Activated CD8-positive, alpha-beta memory T cell treated with anti-CD3 and anti-CD28 coated beads, Interleukin-2, amount 50 U/mL, for 4 hours (primary cell): ENCODE measurements at places on chromosomes 16 and 17.
A peak's percentile ranks its signal among the peaks of the same experiment; 100 is the strongest.

GRCh38 chr17:64403881-64404460 is 13.3 kb upstream of the PECAM1 start:
- no peak for DNase-seq

DNA sequence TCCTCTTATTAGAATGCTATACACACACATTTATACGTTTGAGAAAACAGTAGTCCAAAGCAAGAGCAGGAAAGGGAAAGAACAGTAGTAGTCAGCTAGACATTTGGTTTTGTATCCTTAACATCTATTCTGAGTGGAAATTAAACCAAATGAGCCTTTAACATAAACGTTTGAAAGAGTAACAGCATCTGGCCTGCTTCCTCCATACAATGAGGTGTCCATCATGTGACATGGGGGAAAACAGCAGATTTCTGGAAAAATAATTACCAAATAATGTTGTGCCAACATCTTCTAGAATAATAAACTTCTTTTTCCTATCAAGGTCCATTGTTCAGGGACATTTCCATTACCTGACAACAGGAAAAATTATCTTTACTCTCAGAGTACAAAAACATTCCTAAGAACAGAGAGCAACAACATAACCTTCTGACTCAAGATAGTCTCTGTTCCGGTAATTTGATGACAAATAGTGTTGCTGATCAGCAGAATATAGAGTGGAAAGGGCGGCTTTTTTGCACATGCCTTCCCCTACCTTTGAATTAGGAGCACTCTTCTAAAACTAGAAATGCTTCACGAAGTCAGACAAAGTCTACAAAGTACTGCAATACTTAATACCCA is 20.2 kb downstream of the CYTH1 start:
- DNase-seq: no peak

DNA sequence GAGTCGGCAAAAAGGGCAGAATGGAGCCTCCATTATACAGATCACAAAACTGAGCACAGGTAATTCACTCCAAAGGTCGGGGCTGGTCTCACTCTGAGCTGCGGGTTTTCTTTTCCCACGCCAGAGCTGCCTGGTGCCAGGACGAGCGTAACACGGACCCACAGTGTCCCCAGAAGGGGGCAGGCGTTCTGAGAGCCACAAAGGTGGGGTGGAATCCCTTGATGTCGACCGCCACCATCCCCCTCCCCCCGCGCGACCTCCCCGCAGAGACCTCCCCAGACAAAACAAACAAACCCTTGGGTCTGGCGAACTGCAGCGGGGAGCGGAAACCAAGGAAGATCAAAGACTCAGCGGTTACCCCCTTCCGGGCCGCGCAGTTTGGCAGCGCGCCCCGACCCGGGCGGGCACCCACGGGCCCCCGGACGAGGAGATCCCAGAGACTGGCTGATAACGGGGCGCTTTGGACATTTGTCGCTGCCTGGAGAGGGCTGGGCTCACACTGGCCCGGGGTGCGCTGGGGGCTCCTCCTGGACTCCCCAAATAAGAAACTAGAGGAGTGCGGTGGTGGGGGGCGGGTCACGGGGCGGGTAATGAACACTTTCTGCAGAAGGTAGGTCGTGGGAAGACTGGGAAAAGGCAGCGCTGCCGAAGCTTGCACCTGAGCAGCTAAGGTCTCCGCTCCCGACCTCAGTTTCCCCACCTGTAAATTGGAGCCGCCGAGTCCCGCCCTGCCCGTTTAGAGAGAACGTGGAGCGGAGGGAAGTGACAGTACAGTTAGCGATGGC is 664 bp upstream of the NKD1 start:
- peak; percentile 75 for DNase-seq

DNA sequence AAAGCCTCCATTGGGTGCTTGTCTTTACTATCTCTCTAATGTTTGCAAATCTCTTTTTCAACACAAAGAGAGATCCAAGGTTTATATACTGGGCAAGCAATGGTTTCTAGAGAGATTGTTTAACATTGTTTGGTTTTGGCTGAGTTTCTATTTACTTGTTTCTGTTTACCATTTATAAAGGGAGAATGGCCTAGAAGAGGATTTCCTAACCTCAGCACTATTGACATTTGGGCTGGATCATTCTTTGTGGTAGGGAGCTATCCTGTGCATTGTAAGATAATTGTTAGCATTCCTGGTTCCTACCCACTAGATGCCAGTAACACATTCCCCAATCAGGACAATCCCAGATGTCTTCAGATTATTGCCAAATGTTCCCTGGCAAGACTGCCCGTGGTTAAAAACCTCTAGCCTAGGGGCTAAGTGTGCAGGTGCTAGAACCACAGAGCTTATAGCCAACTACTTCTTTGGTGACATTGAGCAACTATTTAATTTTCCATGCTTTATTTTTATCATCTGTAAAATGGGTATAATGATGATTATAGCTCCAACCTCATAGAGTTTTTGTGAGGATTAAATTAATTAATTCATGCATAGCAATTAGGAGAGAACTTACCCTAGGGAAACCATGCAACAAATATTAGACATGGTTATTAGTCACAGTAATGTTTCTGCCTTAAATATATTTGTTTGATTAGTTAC is 413.9 kb upstream of the MAF start:
- no peak for DNase-seq

GRCh38 chr16:3021449-3022207 is 1.5 kb downstream of the TNFRSF12A start:
- peak; percentile 90 for DNase-seq

DNA sequence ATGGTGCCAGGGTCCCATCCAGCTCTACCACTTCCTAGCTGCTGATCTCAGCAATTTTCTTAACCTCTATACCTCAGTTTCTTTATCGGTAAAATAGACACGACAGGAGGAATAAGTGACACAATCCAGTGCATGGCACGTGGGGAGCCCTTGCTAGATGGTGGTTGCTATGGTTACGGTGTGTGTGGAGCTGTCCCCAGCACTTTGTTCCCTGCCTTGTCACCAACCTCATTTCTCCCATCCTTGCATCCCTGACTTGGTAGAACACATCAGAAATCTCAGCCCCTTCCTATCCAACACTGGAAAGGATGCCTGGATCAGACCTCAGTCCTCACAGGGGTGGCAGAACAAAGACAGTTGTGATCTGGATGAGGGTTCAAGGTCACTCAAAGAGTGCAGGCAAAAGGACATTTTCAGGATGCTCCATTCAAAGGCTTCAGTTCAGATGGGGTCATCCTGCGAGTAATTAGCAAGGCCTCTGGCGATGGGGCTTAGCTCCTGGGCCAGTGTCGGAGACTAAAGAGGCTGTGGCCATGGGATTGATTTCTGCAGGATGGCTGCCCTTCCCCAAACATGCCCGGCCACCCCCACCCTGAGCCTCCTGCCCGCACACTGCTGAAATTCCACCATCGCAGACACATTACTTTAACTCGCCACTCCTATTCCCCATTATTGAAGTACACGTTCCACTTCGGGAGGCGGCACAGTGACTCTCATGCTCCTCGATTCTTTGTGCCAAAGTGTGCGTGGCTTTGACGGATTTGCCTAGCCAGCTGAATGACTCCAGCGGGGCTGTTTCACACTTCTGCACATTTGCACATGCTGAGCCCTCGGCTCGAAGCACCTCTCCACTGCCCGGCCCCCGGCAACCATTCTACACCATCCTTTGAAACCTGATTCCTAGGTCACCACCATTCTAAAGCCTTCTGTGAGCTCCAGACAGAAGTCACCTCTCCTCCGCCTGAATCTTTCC is 40.3 kb downstream of the WNT3 start:
- DNase-seq: no peak

DNA sequence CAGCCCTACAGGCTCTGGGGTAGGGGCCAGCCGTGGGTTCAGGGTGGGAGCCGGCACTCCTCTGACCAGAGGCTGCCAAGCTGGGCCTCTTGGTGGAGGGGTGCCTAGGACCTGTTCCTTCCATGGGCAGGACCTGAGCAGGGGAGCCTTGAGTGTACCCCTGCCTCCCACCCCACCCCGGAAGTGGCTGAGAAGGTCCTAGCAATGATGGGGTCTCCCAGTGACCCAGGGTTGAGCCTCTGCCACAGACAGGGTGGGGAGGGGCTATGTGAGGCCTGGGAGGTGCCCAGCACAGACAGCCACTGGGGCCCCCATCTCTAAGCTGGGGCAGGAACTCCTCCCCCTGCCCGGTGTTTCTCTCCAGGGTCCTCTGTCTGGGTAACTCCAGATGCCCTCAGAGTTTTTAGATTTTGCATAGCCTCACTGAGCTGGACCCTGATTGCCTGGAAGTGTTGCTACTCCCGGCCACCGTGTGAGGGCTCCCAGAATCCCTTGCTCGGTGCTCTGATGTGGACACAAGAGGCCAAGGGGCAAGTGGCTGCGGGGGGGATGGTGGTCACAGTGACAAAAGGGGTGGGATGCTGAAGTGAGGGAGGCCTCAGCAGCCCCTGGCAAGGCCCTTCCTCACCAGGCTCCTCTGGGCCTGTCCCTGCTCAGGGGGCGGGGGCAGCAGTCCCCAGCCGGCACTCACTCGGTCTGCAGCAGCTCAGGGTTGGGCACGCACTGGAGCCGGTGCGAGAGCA is 6.4 kb upstream of the MTSS2 start:
- DNase-seq: no peak

DNA sequence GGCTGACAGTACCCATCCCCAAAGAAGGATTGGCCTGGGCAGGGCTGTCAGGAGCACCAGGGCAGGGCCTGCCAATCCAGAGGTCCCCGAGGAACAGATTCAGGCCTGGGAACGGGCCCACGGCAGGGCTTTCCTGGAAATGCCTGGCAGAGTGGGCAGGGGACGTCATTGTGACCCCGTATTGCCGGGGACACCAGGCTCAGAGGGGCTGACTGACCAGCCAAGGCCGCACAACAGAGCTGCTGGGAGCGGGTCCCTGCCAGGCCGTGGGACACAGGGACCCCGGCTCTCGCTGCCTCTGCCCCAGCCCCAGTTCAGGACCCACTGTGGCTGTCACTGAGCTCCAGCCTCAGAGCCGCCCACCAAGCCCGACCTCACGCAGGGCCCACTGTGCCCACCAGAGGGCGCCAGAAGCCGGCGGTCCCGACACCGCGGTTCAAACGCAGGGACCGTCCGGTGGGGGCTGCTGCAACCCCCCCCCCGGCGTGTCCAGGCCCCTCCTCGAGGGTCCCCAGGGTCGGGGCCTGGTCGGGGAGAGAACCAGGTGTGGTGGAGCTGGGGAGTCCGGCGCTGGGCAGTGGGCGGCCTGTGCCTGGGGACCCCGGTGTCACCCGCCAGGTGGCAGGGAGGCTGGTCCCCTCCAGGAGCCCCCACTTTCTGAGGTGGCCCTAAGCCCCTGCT is 15.2 kb upstream of the SSTR5 start:
- peak; percentile 74 for DNase-seq

- peak; percentile 72 for DNase-seq
These were observed 23.2 kb upstream of the CYTH1 start for GRCh38 chr17:78805301-78805700.

DNA sequence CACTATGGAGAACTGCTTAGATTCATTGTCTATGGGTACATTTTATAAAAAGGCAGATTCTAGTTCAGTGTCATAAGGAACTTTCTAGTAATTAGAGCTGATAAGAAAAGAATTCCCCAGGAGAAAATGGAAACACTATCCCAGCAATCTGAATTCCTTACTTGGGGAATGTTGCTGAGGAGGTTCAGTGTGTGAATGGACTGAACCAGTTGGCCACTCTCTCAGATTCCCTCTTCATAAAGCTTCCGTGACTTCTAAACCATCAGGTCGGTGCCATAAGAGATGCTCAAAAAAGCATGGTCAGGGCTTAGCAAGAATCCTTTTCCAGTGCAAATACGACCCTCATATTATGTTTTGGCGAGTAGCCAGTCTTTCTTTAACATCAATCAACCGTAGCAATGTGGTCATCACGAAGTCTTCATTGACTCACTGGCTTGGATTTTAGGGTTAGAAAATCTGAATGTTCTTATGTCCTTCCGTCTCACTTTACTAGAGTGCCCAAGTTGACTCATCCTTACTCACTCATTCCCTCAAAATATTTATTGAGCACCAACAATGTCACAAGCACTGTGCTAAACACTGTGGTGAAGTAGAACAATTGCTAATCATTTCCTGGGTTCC is 102.7 kb upstream of the HLF start:
- no peak for DNase-seq
